Stimulated activated CD4-positive, alpha-beta T cell treated with anti-CD3 and anti-CD28 coated beads, TNF-alpha, amount 100 ng/mL, for 1 hour (primary cell): ENCODE measurements at places on chromosomes 2 and 18.
A peak's percentile ranks its signal among the peaks of the same experiment; 100 is the strongest.

DNA sequence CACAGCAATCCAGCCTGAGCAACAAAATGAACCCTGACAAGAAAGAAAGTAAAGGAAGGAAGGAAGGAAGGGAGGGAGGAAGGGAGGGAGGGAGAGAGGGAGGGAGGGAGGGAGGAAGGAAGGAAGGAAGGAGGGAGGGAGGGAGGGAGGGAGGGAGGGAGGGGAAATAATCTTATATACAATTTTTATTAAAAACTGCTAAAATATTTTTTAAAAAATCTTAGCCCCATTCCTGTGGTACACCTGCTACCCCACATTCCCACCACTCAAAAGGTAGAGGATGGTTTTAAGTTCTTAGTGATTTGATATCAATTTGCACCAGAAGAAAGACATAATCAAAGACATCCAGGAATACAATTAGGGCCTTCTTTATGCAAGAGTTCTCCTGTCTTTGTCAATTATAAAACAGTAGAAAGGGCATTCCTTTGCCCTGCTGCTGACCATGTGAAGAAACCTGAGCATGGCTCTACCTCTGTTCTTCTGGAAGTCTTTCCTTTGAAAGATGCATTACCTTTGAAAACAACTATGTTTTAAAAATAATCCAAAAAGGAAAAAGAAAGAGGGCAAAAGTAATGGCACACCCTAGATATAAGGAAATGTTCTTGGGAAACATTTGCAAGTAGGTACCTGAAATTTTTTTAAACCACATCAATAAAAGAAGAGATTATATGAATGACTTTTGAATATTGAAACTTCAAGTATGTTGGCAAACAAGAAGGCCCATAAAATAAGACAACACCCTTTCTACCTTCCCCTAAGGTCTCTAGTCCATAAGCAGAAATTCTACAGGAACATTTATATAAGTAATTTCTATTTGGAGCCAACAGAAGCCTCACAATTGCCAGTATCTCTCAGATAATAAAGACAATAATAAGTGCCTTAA lies 33.7 kb upstream of the ACVR2A start:
- DNase-seq, result no peak

GRCh38 chr2:20126040-20126439 lies 74.6 kb upstream of the LAPTM4A start:
- no peak for DNase-seq

GRCh38 chr2:24080701-24081100 lies 3.9 kb downstream of the TP53I3 start:
- DNase-seq, result no peak

DNA sequence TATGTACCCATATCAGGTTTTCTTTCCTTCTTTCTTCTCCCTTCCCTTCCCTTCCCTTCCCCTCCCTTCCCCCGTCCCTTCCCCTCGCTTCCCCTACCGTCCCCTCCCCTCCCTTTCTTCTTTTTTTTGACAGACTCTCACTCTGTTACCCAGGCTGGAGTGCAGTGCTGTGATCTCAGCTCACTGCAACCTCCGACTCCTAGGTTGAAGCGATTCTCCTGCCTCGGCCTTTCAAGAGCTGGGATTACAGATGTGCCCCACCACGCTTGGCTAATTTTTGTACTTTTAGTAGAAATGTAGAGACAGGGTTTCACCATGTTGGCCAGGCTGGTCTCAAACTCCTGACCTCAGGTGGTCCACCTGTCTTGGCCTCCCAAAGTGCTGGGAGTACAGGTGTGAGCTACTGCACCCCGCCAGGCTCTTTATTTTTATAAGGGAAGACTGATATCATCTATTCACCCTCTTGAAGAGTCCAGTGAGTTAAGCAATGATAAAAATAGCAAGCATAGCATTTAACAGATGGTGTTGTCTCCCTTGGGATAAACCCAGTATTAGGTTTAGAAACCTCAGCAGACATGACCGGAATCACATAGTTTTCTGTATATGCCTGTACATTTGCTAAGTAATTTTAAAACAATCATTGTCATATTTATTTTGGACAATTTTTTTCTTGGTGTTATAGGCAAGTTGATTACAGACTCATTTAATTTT lies 888.4 kb downstream of the TRIB2 start:
- no peak for DNase-seq

DNA sequence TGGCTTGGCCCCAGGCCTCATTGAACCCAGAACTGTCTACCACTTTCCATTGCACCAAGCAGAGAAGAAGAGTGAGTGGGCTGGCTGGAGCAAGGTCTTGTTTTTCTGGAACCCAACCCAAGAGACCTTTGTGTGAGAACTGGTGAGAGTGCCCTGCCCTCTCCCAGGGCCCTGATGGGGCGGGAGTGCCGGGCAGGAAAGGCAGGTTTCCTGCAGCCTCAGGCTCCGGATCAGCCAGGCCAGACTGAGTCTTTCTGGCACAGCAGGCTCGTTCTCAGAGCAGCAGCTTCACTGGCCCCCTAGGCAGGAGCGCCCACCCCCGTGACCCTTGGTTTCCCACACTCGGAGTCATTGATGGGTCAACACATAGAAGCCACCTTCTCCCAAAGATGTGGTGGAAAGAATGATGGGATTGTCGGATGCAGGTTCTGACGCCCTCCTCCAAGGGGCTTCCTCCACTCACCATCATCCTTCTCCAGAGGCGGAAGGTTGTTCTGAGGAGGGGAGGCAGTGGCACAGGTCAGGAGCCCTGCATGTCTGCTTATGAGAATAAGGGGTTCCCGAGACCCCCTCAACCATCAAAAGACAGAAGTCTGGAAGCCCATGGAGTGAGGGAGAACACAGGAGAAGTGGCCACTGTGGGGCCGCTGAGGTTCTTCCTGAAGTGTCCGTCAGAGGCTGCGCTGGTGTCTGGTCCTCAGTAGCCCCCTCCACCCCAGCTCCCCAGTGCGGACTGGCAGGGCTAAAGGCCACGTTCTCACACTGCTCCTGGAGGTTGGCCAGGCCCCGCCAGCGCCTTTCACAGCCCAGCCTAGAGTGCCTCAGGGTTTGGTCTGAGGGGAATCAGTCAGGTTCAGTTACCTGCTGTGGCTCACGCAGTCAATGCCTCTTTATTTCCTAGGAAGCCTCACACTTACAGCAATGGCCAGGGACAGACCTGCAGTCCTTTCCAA lies 62.8 kb upstream of the LAPTM4A start:
- no peak for DNase-seq

GRCh38 chr2:47198985-47199451 lies 43.9 kb upstream of the STPG4 start:
- DNase-seq, result no peak

DNA sequence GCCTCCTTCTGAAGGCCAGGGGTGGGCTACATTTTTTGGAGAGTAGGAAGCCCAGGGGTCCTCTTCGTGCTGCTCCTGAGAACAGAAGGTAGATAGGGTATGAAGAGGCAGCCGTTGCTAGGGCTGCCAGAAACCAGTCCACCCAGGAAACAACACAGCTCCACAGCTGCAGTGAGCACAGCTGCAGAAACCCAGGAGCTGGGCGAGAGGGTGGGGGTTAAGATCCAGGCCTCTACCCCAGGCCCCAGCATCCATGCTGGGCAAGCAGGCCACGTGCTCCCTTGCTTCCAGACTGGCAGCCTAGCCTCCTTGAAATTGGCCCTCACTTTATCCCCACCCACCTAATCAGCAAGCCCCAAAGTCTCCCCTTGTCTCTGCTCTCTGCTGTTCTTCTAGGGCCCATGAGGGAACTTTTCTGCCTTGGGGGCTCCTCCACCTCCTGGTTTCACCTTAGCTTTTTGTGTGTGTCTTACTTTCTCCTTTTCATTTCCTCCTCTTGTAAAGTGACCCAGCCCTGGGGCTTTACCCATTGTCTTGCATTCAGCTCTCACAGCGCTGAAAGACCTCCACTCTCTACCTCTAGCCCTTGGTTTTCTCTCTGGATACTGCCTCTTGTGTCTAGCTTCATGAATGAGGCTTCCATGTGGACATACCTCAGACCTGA lies 30.7 kb downstream of the STON1 start:
- DNase-seq, result no peak

DNA sequence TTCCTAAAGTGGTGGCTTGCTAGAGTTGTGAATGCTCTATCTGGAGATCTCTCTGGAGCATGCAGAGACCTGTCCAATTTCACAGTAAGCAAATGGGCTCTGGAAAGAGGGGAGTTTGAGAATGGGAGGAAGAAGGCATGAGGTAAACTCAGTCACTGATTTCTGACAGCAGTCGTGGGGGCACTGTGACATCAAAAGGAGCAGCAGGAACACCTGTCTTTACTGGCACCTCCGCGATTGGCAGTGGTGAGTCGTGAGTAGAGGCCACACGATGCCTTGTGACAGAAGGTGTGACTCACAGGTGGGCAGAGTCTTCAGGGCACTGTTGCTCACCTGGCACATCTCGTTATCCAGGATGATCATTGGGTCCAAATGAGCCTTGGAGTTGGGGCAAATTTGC lies 38.8 kb upstream of the CAVIN2 start:
- no peak for DNase-seq

DNA sequence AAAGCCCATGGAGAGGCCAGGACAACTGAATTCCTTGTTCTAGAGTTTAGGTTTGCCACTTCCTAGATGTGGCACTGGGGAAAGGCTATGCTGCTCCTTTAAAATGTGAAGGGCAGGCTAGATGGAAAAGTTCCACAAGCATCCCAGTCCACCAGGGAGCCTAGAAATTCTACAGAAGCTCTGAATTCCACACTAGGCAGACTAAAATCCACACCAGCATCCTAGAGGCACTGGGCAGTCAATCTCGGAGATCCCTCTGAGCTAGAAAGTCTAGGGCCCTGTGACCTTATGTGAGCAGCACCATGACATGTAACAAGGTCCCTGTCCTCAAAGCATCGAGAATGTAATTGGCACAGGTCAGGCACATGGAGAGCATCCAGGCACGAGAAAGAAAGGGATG lies 71.5 kb downstream of the LYPD1 start:
- DNase-seq, result no peak

- no peak for DNase-seq
Observed at GRCh38 chr18:80229766-80230745, 17.3 kb downstream of the PARD6G start.

- no peak for DNase-seq
Observed at GRCh38 chr2:148674063-148675020, 29.8 kb downstream of the EPC2 start.

GRCh38 chr18:27996801-27997272 lies 180.1 kb downstream of the CDH2 start:
- DNase-seq, result no peak

- no peak for DNase-seq
Observed at GRCh38 chr2:1937066-1937465, 192.8 kb upstream of the PXDN start.

DNA sequence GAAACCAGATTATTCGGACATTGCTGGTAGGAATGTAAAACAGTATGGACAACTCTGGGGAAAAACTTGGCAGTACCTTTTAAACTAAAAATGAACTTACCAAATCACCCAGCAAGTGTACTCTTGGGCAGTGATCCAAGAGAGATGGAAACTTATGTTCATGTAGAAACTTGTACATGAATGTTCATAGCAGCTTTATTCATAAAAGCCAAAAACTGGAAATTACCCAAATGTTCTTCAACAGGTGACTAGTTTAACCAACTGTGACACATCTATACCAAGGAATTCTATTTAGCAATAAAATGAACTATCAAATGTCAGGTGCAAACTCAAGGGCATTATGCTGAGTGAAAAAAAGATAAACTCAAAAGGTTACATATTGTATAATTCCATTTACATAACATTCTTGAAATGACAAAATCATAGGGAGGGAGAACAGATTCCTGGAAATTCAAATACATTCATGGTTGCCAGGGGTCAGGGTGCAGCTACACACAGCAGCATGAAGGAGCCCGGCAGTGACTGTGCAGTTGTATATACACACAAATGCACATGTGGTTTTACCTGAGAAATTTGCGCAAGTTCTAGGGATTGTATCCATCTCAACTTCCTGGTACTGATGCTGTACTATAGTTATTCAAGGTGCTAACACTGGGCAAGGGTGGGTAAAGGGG lies 3.5 kb upstream of the RNU4ATAC start:
- DNase-seq, result no peak

DNA sequence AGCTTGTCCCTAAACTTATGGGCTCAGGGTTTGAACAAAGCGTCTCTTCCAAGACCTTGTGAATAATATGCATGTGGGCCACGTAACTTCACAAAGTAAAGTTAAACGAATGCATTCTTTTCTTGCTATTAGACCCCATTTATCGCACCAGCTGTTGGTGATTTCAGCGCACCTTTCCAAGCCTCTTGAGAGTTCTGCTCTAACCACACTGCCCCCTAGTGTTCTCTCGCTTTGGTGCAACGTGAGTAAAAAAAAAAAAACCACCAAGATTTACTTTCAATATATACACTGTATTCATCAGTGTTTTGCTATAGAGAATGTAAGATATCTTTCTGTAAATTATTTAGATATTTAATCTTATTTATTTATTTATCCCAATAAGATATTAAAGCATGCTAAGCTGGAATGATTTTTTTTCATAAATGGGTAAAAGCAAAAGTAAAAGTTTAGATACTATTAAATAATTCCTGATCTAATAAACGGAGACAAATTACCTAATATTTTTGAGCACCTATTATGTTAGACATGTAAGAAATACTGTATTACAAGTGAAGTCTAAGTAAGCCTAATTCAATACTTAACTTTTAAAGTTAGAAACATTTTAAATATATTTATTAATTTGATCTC lies 459.5 kb downstream of the DLGAP1 start:
- peak; percentile 14 for DNase-seq

GRCh38 chr2:54500404-54501205 lies 44.5 kb downstream of the SPTBN1 start:
- DNase-seq, result no peak

GRCh38 chr2:124559236-124559635 lies 534.1 kb downstream of the CNTNAP5 start:
- no peak for DNase-seq

GRCh38 chr18:70221156-70221914 lies 15.8 kb upstream of the RTTN start:
- no peak for DNase-seq

DNA sequence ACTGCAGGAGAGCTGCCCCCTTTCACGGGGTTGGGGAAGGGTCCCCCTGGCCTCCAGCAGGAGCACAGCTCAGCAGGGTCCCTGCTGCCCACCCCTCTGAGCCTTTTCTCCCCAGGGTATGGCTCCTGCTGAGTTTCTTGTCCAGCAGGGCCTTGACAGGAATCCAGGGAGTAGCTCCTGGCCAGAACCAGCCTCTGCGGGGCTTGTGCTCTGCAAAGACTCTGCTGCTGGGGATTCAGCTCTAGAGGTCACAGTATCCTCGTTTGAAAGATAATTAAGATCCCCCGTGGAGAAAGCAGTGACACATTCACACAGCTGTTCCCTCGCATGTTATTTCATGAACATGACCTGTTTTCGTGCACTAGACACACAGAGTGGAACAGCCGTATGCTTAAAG lies 21.2 kb downstream of the FOSL2 start:
- no peak for DNase-seq
